ENCODE measurements at places on chromosomes 4 and X.

DNA sequence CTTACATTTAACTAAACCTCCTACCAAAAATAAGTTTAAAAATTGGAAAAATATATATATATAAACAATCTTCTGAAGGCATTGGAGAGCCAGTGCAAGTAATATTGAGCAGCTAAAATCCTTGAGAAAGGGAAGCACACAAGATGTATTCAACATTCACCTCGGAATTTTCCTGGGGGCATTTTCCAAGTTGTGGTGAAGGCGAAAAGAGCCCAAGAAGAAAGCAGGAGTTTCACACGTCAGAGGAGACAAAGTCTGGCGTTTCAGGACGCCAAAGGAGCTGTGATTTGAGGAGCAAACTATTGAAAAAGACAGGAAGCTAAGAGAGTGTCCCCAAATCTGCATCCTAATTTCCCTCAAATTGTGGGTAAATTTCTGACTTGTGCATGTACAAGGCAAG, 9.1 kb upstream of the GASK1B start:
- ATAC-seq: no peak

DNA sequence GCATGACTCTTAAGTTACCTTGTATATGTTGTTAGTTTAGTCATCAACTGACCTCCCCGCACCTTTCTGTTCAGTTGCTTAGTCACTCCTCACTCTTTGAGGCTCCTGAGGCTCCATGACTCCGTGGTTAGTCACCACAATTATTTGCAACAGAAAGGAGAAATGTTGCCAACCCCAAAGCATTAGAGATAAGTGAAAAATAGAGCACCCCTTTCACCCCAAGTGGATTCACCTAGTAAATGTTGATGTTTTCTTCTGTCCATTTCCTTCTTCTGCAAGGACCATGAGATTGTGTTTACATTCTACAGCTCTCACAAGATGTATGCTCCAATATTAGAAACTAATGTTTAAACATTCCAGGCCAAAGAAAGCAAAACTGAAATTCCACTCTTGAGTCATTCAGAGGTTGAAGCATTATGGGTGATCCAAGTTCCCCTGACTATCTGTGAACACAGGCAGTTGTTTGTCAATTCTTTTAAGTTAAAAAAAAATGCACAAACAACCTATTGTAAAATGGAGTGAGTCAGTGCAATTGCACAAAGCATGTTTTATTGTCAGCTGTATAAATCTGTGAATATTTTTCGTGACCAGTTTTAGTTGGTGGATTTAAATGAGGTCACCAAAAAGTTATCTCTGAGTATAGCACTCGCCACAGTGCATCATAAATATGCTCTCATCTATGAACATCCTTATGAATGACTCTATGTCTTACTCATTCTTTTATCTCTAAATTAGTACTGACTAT, 552.4 kb upstream of the MAGEB2 start:
- no peak for ATAC-seq

GRCh38 chr4:176726803-176727202, 65.9 kb downstream of the VEGFC start:
- ATAC-seq: no peak

- ATAC-seq: peak; percentile 91
Measured at GRCh38 chr4:149997881-149998421, 80.3 kb upstream of the DCLK2 start.

GRCh38 chr4:184728858-184729257, 5.0 kb downstream of the CENPU start:
- no peak for ATAC-seq

- no peak for ATAC-seq
Measured at GRCh38 chrX:93420090-93420489, 253.3 kb downstream of the NAP1L3 start.
